ENCODE measurements at places on chromosomes 12 and 14.

GRCh38 chr14:86050072-86050683 is 520.2 kb downstream of the FLRT2 start:
- DNase-seq: no peak

GRCh38 chr14:70713096-70713495 is 71.4 kb downstream of the TTC9 start:
- DNase-seq: no peak

DNA sequence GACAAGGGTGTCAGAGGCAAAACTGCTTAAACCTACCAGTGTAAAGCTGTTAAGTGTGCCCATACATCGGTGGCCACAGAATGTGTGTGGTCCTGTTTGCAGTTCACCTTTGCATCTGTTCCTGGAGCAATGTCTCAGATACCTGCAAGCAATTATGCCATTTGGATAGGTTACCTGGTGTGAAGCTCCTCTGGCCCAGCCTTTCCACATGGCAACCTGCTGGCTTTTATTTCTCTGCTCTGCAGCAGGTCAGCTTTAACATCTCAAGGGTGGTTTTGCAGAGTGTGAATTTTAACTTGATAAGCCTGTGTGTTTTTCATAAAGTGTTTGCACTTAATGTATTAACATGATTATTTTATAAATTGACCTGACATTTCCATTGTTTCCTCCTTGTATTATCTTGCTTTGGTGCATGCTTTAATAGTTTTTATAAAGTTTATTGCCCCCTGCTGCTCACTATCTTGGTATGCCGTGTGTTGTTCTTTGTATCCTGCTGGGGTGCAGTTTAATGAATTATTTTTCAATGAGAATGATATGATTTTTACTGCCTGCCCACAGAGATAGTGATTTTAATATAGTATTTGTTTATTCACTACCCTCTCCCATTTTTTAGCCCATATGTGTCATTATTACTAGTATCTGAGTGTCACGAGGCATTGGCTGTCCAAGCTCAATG is 403.8 kb downstream of the NPAS3 start:
- DNase-seq: no peak

DNA sequence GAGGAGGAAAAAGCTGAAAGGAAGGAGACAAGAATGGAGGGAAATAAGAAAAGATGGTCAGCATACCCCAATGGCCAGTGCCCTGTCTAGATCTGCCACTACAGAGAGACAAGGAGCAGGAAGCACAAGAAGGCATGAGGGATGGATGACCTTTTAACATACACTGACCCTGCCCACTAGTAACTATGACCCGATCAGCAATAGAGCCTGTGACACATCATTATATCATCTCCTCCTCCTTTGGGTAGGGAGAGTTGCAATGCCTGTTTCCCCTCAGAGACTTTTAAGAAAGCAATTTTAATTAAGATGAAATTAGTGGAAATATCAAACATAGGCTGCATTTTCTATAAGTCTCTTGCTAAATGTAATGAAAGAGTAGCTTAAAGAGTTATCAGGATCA is 4.7 kb upstream of the SLC2A13 start:
- DNase-seq: no peak

GRCh38 chr14:81435391-81436295 is 35.5 kb upstream of the STON2 start:
- DNase-seq: peak; percentile 81

- DNase-seq: no peak
Measured at GRCh38 chr12:43856972-43857371, 21.1 kb downstream of the TMEM117 start.

DNA sequence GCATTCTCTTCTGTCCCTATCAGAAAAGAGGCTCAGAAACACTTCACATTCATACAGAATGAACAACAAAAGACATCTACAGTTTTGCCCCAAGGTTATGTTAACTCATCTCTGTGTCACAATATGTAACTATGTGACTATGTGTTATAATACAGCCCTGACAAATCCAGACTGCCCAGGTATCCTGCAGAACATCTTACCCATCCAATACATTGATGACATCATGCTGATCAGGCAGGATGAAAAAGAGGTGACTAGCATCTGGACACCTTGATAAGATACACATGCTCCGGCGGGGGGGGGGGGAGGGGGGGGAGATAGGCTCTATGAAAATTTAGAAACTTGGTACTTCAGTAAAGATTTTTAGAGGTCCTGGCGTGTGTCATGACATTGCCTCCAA is 8.3 kb upstream of the GNS start:
- no peak for DNase-seq

- peak; percentile 9 for DNase-seq
Measured at GRCh38 chr12:21438643-21439042, 1.2 kb downstream of the PYROXD1 start.

GRCh38 chr12:23684121-23684520 is 265.3 kb downstream of the SOX5 start:
- DNase-seq: no peak

DNA sequence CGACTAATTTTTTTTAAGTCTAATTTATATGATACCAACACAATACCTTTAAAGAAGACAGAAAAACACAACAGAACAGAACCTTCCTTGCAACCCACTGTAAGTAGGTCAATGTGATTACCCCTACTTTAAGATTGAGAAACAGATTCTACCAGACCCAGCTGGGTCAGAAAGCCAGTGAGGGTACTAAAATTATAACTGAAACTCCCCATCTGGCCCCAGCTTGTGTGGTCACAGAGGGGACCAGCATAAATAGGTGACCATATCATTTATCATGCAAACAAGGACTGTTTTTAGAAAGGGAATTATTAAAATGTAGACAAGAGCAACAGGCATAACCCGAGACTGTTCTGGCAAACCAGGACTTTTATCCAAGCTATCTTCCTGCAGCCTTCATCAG is 30.1 kb upstream of the FRMD6 start:
- DNase-seq: no peak

- no peak for DNase-seq
Measured at GRCh38 chr12:110932046-110932445, 11.7 kb upstream of the MYL2 start.

- no peak for DNase-seq
Measured at GRCh38 chr12:182381-182892, 31.5 kb downstream of the SLC6A12 start.

DNA sequence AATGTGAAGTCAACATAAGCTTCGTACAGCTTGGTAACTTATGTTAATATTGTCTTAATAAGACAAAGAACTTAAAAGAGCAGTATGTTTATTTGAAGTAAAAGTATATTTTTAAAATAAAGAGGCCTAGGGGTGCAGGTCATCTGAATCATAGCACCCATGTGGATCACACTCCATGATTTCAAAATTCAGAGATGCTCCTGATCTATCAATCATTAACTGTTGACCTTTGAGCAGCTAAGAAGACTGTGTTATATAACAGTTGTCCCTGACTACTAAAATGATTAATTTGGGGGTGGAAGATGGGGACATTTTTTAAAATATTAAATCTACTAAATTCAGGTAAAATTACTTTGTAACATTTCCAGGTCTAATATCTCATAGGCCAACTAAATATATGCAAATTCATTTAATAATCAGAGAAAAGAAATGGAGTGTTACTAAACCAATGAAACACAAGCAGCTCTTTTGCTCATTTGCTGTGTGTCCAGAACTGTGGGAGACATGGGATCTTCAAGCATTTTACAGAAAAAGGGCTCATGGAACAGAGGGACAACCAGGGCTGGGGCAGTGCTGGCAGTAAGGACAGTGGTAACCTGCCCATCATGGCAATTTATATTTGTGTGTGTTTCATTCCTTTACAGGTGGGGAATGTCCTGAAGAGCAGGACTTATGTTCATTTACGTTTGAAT is 120.7 kb upstream of the PCED1B start:
- DNase-seq: no peak

DNA sequence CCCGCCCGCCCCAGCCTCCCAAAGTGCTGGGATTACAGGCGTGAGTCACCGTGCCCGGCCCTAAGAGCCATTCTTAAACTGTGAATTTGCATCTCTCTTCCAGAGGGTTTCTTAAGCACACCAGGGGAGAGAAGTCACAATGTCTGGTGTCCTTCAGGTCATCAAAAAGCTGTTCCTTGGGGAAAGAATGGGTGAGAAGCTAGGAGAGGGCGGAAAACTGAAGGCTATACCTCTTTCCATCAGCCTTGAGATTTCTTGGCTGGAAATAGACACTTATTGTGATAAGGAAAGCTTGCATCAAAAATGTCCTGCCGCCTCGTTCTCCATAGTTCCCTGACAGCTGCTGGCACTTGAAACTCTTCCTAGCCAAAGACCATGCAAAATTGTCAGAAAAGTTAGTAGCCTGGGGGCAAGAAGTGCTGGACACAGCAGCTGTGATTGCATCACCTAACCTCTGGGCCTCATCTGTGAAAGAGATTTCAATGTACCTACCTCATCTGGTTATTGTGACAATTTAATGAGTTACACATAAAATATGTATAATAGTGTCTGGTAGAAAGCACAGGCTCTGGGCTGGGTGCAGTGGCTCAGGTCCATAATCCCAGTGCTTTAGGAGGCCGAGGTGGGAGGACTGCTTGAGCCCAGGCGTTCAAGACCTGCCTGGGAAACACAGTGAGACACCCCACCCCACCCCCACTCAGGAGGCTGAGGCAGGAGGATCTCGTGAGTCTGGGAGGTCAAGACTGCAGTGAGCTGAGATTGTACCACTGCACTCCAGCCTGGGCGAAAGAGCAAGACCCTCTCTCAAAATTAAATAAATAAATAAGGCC is 9.7 kb upstream of the UBC start:
- DNase-seq: no peak

- no peak for DNase-seq
Measured at GRCh38 chr12:66058554-66058953, 72.0 kb downstream of the LLPH start.

GRCh38 chr12:71431991-71432390 is 7.6 kb upstream of the LGR5 start:
- DNase-seq: no peak

DNA sequence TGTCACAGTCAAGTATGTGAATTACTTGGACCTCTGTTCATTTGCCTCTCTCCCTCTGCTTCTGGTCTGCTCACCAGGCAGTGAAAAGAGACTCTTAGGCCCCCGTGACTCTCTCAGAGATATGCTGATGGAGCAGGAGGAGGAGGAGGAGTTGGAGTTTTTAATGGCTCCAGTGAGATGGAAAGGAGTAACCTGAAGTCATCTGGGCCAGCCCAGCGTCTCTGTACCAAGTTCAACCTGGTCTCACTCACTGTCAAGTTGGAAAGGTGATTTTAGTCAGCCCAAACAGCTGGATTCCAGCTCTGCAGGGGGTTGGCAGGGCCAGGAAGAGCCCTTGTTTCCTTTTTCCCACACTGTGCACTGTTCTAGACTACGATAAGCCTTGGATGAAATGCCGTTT is 48.6 kb downstream of the SH2B3 start:
- DNase-seq: no peak

GRCh38 chr12:75137896-75138295 is 71.7 kb downstream of the KCNC2 start:
- no peak for DNase-seq

DNA sequence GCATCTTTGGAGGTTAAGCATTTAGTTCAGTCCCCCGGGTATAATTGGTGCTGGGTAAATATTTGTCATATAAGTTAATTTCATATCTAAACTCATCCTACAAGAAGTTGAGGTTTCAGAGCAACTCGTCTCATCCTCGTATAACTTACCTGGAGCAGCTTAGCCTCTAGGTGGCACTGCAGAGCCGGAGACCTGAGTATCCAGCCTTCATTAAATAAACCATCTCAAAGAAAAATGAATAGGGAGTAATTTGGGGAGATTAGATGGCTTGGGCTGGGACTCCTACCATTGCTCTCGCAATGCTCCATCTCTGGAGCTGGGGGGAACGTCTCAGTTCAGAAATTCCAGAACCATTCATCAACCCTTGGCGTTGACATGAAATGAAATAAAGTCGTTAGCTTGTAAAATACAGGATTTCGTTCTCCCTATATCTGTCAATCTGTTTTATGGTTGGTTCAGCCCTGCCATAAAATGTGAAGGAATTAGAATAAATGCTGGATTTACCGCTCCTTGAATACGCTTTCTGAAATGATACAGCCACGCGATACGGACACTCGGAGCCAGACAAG is 122.9 kb upstream of the TMEM132D start:
- peak; percentile 25 for DNase-seq

GRCh38 chr12:111368291-111368787 is 556 bp downstream of the PHETA1 start:
- peak; percentile 32 for DNase-seq

GRCh38 chr12:67517181-67517887 is 131.2 kb upstream of the DYRK2 start:
- DNase-seq: peak; percentile 33

DNA sequence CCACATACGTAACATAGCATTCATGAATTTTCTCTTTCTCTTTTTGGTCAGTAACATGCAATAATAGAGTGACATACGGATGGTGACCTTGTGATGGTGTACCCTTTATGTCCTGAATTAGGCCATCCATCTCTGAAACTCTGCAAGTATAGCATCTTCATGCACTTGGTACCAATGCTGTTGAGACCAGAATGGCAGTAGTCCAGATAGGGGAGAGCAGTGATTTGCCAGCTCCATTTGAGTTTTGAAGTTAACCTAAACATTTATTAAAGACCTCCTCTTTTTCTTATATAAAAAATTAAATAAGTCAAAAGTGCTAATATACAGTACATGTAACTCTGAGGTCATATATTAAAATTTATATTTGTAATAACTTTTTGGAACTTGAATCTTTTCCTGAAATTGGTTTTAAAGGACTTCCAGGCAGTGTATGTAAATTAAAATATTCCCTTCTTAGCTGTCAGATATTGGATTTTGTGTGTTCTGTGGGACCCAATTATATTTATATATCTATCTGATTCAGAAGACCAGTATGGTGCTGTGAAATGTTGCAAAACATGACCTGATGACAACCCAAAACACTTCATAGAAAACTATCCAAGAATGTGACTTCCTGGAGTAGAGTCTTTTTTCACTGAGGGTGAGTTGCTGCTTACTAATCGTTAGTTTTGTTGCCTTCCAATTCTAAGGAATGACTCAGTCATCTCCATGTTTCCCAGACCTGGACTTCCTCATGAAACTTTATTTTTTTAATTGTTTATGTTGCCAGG is 3.5 kb downstream of the ELK3 start:
- no peak for DNase-seq

- peak; percentile 43 for DNase-seq
Measured at GRCh38 chr14:105315211-105315721, 718 bp downstream of the PACS2 start.

DNA sequence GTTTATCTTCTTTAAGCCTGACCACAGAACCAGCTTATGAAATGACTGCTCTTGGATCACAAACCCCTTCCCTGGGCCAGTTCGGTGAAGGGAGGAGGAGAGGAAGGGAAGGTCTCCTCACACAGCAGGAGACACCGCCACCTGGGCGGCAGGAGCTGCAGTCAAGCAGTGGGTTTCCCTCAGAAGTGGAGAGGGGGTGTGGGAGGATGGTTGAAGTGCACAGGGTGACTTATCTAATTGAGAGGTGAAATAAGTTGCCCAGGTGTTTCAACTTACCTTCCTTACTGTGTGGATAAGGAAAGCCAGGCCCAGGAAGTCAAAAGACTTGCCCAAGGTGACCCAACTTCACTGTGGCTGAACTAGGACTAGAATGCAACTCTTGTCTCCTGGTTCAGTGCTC is 106.8 kb downstream of the EGLN3 start:
- DNase-seq: no peak

GRCh38 chr14:78240567-78240966 is 70.4 kb downstream of the NRXN3 start:
- no peak for DNase-seq

- no peak for DNase-seq
Measured at GRCh38 chr12:45439039-45439438, 223.1 kb downstream of the ANO6 start.

GRCh38 chr12:30440826-30441602 is 254.7 kb downstream of the IPO8 start:
- no peak for DNase-seq

Data from muscle of leg (tissue), 16 donors.